Cortex of kidney (tissue), 1 donor: ENCODE measurements at places on chromosomes 7 and 10.

GRCh38 chr7:12032146-12032545 lies 178.9 kb upstream of the TMEM106B start:
- no peak for DNase-seq

- no peak for DNase-seq
Observed at GRCh38 chr7:130901209-130901783, 167.3 kb upstream of the KLF14 start.

DNA sequence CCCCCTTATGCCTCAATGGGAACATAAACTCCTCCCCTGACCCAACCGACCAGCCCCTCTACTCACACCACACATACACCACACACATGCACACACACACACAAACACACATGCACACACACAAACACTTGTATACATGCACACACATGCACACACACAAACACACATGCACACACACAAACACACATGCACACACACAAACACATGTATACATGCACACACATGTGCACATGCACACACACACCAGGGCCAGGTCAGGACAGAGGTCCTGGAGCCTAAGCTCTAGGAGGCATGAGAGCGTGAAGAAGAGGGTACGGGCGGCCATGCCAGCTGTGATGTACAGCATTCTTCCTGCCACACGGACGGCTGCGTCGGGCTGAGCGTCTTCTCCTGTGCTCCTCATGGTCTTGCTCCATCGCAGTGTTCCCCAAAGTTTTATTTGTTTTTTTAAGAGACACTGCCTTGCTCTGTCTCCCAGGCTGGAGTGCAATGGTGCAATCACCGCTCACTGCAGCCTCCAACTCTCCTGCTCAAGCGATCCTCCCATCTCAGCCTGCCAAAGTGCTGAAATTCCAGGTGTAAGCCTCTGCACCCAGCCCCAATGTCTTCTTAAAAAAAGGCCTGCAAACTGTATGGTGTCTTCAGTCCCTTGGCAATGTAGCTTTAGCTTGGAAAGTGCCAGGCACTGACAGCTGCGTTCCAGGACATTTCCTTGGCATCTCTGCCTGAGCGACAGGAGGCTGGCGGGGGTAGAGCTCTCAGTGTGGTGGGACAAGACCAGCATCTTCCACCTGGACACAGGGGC lies 38.8 kb upstream of the INPP5A start:
- no peak for DNase-seq

- no peak for DNase-seq
Observed at GRCh38 chr7:2956526-2957368, 86.9 kb downstream of the CARD11 start.

- no peak for DNase-seq
Observed at GRCh38 chr7:149569726-149570422, 72.3 kb upstream of the ZNF746 start.

DNA sequence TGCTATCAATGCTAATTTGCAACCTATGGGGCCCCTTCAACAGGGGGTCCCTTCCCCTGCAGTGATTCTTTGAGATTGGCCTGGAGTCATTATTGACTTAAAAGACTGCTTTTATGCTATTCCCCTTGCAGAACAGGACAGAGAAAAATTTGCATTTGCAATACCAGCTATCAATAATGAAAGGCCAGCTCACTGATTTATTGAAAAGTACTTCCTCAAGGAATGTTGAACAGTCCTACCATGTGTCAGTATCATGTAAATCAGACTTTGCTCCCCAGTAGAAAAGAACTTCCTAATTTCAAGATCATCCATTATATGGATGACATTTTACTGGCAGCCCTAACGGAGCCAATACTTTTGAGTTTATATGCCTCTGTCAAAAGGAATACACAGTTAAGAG lies 29.7 kb upstream of the ABCA13 start:
- DNase-seq, result no peak

DNA sequence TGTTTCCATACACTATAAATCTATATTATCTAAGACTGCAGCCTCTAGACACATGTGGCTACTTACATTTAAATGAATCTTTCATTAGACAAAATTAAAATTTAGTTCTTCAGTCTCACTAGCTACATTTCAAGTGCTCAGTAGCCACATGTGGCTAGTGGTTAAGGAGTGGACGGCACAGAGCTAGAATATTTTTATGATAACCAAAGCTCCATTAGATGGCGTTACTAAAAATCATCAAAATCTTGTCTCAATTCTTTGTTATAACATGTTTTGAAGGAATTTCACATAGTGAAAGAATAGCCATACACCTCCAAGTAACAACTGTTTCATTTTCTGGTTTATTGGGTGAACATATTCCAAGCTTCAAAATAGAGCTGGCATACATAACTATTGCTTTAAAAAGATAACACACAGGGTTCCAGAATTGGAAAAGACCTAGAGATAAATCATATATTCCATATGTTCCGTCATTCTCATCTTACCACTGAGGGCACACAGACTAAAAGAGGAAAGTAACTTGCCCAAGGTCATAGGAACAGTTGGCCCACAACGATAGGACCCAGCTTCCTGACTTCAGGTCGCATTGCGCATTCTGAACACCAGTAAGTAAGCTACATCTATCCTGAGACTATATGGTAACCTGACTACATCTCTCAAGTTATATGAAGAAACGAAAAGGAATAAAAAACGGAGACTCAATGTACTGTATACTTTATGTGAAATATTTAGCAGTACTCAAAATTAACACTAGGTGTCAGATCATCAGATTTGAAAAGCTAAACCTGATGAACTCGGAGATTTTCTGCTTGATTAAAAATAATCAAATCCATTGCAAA lies 66.6 kb downstream of the CAV1 start:
- DNase-seq, result no peak
